NCI-H510A treated with DMSO at 0.1 percent for 48 hours (cell line): ENCODE measurements at places on chromosomes 13 and 19.
A peak's percentile ranks its signal among the peaks of the same experiment; 100 is the strongest.

DNA sequence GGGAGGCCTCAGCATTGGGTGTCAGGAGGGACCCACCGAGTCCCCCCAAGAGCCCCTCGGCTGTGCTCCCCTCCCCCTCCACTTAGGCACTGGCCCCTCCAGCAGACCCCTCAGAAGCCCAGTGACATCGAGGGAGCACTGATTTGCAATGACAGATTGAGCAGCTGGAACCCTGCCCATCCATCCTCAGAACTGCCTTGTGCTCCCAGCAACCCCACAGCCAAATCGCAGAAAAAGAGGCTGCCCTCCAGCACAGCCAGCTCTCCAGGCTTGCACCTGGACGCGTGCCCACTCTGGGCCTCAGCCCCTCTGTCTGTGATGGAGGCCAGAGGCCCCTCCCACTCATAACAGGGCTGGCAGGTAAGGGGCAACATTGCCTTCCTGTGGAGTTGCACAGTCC is 123.2 kb upstream of the VSTM2B start:
- DNase-seq: no peak

GRCh38 chr13:88925954-88926353 is 1254.8 kb downstream of the SLITRK5 start:
- no peak for DNase-seq

GRCh38 chr13:79282976-79283375 is 123.1 kb downstream of the RBM26 start:
- no peak for DNase-seq

DNA sequence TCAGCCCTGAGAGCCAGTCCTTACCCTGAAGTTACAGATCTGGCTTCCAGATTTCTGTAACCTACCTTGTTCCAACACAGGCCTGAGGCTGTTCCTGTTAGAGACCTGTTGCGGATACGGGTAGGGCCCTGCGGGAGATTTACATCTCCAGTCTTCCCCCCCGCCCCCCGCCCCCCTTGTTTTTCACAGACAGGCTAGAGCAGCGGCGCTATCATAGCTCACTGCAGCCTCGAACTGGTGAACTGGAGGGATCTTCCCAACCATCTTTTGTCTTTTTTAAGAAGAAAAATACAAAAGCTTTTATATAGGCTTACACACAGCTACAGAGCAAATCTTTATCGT is 10.6 kb upstream of the CEACAM21 start:
- no peak for DNase-seq

DNA sequence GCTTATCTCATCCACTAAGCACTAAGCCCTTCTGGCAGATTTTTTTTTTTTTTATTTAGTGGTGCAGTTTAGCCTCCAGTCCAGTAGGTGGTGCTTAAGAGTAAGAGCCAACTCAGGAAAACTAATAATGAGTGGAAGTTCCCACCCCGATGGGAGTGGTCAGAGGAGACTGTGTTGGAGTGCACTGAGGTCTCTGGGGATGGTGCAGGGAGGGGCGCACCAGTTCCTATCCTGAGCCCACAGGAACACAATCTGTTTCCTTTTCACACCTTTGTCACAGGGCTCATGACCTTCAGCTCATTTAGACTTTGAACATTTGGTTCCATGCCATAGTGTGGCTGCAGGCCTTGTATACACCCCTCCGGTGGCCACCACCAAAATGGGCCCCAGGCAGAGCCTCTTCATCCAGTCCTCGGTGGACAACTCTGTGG is 367.4 kb downstream of the SPRY2 start:
- DNase-seq: no peak

DNA sequence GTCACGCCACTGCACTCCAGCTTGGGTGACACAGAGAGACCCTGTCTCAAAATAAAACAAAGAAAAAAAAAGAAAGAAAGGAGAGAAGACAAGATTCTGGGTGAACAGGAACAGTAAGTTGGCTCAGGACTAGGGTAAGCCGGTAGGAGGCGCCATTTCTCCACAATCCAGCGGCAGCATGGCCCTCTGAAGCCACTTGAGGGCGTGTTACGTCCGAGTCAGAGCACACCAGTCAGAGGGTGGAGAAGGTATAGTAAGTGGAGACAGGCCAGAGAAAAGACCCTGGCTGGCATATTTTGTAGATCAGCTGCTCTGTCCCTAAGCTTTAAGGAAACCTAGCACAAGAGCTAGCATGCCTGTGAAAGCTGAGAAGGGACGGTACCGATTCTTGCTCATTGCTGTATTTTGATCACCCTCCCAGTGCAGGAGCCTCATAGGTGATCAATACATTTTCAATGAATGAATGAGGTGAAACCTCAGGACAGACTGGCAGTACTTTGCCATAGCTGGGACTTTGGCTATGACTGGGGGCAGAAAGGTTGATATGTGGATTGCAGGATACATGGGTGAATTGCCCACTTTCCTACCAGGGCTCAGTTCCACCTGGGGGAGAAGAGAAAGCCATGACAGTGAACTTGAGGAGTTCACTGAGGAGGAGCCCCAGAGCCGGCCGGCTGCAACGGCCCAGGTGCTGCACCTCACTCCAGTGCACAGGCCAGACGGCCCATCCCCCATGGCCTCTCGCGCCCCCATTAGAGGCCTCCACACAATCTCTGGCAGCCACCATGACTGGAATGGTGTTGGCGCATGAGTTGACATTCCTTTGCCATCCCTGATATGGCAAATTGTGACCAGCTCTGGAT is 23.5 kb downstream of the POU2F2 start:
- peak; percentile 81 for DNase-seq

- DNase-seq: no peak
Measured at GRCh38 chr13:44388427-44389059, 14.9 kb downstream of the SERP2 start.

DNA sequence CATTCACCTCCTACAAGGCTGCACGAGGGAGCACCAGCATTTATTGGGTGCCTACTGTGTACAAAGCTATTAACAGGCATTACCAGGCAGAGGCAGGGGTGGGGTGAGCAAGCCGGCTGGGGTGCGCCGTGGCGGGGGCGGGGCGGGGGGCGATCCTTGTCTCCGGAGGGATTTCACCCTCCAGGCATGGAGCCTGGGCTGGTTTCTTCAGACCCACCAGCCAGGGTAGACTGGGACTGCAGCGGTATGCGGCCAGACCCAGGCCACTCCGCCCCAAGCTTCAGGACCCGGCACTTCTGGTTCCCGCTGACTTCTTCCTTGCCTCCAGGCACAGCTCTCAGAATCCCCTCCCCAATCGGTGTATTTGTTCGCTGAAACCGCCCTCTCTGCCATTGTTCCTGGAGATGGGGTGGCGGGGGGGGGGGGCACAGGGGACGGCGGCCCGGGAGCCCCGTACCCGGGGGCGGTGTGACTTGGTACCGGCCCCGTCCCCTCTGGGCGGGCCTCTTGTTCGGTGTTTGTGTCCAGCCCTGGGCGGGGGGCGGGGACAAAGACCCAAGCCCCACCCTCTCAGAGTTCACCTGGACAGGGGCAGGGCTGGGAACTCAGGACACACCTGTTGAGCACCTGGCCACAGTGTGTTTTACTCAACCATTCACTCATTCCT is 14.4 kb downstream of the TJP3 start:
- DNase-seq: peak; percentile 65

DNA sequence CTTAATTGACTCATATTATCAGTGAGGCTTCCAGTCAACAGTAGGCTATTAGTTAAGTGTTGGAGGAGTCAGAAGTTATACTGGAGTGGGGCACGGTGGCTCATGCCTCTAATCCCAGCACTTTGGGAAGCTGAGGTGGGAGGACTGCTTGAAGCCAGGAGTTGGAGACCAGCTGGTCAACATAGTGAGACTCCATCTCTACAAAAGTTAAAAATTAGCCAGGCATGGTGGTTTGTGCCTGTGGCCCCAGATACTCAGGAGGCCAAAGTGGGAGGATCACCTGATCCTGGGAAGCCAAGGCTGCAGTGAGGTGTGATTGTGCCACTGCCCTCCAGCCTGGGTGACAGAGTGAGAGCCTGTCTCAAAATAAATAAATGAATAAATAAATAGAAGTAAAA is 53.2 kb downstream of the COMP start:
- DNase-seq: no peak

- DNase-seq: no peak
Measured at GRCh38 chr19:57008432-57008831, 111.4 kb upstream of the USP29 start.

DNA sequence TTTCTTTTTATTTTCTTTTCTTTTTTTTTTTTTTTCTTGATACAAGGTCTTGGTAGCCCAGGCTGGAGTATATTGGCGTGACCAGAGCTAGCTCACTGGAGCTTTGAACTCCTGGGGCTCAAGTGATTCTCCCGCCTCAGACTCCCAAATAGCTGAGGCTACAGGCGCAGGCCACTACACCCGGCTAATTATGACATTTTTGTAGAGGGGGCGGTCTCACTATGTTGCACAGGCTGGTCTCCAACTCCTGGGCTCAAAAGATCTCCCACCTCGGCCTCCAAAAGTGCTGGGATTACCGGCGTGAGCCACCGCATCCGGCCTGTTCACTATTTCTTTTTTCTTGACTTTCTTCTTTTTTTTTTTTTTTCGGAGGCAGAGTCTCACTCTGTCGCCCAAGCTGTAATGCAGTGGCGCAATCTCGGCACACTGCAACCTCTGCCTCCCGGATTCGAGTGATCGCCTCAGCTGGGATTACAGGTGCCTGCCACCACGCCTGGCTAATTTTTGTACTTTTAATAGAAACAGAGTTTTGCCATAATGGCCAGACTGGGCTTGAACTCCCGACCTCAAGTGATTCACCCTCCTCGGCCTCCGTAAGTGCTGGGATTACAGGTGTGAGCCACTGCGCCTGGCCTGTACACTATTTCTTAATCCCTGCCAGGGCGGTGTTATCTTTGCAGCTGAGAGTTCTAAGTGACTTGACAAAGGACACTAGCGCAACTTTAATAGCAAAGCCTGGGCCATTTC is 37.1 kb upstream of the LSM14A start:
- no peak for DNase-seq

DNA sequence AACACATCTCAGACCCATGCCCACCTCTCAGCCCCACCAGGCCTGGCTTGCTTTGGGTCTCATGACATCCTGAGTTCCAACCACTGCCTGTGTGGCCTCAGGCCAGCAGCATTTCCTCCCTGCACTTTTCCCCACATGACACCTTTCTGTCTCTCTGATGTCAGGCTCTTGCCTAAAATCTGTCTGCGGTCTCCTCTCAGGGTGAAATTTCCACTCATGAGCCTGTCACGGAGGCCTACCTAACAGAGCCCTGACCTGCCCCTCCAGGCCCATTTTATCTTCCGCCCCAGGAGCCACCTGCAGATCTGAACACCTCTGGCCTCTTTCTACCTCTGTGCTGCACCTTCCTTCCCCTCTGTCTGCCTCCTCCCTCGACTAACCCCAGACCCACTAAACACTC is 93.5 kb downstream of the ZDHHC20 start:
- no peak for DNase-seq

GRCh38 chr13:35925669-35926068 is 205.5 kb downstream of the DCLK1 start:
- DNase-seq: no peak

GRCh38 chr13:100363285-100363711 is 225.3 kb downstream of the GGACT start:
- no peak for DNase-seq

DNA sequence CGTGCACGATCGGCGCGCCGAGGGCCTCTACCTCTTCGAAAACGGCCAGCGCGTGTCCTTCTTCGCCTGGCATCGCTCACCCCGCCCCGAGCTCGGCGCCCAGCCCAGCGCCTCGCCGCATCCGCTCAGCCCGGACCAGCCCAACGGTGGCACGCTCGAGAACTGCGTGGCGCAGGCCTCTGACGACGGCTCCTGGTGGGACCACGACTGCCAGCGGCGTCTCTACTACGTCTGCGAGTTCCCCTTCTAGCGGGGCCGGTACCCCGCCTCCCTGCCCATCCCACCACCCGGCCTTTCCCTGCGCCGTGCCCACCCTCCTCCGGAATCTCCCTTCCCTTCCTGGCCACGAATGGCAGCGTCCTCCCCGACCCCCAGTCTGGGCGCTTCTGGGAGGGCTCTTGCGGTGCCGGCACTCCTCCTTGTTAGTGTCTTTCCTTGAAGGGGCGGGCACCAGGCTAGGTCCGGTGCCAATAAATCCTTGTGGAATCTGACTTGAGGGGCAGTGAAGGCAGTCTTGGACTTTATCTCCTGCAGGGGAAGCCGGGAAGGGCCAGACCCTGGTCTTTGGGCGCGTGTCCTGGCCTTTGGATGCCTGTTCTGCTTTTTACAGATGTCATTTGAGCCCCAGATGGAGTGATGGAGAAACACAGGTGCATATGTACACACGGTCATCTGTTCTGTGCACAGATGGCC is 2.2 kb downstream of the CLEC11A start:
- no peak for DNase-seq

GRCh38 chr13:100464006-100464405 is 124.6 kb downstream of the GGACT start:
- no peak for DNase-seq

DNA sequence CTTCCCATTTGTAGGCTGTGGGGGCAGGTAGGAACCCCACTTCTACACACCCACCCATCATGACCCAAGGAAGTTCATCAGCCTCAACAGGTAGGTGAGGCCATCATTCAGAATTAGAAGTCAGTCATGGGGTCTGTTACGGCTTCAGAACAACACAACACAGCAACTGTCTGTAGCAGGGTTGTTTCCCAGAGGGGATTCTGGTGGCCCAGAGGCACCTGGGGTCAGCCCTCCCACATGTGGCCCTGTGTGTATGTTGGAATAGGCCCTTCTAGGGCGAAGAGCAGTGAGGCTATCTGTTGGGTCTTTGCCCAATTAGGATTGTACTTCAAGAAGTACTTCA is 3.4 kb downstream of the IGFLR1 start:
- DNase-seq: no peak

DNA sequence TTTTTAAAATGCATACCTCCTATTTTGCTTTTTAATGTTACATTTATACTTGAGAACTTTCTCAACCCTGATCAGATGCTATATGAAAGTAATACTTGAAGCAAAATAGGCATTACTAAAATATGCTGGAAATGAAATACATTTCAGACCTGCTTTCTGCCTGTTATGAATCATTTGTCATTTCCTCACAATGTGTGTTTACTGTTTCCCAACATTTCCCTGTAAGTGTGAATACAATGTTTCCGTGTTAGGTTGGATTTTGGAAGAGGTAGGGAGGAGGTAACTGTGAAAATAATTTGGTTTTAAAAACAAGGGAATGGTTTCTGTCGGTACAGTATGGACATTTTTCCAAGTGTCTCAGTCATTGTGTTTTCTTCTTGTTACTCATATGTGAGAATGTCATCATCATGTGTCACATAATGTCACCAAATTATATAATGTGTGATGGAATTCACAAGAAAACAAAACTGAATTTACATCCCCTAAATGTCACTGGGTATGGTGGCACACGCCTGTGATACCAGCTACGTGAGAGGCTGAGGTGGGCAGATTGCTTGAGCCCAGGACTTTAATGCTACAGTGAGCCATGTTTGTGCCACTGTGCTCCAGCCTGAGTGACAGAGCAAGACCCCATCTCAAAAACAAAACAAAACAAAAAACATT is 43.0 kb downstream of the ZAR1L start:
- DNase-seq: no peak

DNA sequence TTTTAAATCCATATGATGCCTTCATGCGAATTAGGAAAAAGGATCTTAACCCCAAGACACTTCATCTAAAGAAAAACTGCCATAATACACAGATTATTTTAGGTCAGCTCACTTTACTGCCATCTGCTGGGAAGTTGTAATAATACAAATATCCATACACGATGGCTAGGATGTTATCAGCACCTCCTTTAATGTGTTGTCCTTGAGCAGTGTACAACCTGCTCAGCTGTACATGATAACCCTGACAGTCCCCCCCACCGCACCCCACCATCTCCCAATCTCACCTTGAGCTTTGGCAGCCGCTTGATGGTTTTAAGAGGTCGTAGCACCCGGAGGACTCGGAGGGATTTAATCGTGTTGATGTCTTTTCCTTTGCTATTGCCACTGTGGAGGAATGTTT is 112.2 kb downstream of the IER2 start:
- DNase-seq: peak; percentile 10

- DNase-seq: no peak
Measured at GRCh38 chr19:1351381-1351851, 32.3 kb upstream of the NDUFS7 start.
